K562 (cell line): ENCODE measurements at places on chromosomes 7 and 10. TPM values are rescaled to one million over a fixed set of nuclear protein-coding genes. Genes with fewer than 3 reads are reported as not detected.

The IFIT1B gene
- not detected in 2 replicates for total RNA-seq

The OR2A12 gene
- total RNA-seq: not detected in 2 replicates

The MYH16 gene
- not detected in 2 replicates for total RNA-seq

The GIMAP6 gene
- 0.38 and 0.49 TPM in 2 replicates for total RNA-seq

The AVL9 gene
- 51.7 and 66.2 TPM in 2 replicates for total RNA-seq

DNA sequence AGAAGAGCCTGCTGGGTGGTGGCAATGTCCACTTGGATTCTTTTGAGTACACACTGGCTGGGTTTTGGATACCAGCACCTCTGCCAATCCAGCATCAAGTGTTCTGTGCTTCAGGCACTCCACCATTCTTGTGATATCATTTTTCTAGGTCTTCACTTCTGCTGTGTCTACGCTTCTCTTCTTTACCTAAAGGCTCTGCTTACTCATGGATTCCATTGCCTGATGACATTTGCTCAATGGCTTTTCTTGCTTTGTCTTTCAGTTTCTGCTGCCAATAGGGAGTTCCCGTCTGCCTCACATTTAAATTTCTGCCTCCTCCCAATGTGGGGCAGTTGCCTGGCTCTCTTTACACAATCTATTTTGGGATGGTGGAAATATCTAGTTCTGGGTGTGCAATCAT lies 12.7 kb upstream of the PAPSS2 start:
- no peak for DNase-seq

DNA sequence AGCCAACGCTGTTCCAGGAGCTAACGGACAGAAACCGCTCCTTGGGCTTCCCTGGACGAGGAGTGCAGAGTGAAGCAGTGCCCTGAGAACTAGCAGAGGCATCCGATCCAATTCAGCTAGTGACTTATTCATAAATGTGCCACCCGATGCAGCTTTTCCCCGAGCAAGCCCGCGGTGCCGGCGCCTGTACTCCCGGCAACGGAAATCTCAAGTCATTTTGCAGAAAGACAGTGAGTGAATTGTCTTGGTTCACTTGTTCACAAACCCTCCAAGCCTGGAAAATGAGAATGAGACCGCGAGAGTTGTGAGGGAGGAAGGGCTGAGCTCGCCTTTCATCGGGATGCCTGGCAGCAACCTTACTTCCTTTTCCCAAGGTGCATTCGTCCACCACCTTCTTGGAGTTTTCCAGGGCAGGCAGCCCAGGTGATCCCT lies 87.5 kb downstream of the COBL start:
- no peak for DNase-seq

DNA sequence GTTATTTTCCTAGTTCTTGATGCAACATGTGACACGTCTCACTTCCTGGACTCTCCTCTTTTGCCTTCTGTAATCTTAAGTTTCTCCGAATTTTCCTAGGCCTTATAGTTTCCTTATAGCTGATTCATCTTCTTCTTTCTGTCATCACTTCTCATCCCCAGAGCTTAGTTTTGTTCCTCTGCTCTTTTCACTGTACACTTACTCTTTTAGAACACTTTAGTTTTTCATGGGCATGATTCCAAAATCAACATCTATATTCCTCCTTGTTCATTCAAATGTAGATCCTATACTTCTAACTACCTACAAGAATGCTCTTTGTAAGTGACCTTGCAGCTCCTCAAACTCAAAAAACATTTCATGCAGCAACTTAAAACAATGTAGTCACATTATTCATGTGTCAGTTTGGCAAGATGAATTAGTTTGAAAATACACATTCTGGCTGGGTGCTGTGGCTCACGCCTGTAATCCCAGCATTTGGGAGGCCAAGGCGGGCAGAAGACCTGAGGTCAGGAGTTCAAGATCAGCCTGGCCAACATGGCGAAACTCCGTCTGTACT lies 13.1 kb upstream of the SLC26A3 start:
- no peak for DNase-seq
